ENCODE measurements at places on chromosomes 2 and 18.

DNA sequence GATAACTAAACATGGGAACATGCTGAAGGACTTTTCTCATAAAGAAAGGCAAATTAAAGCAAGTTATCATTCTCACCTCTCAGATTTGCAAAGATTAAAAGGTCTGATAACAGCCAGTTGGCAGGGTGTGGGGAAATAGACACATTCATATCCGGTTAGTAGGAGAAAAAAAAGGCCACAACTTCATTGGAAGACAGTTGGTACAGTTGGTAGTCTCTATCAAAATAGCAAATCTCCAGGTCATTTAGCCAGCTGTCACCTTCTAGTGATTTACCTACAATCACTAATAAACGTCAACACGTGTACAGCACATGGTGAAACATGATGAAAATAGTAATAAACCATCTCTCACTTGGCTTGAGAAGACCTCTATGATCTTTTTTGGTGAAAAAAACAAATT lies 16.6 kb downstream of the INPP5D start:
- DNase-seq: no peak

- no peak for DNase-seq
Observed at GRCh38 chr2:237883951-237884446, 24.6 kb downstream of the RAMP1 start.

- no peak for DNase-seq
Observed at GRCh38 chr2:138209009-138209408, 244.7 kb downstream of the HNMT start.

GRCh38 chr2:69456950-69457445 lies 19.8 kb upstream of the NFU1 start:
- no peak for DNase-seq

DNA sequence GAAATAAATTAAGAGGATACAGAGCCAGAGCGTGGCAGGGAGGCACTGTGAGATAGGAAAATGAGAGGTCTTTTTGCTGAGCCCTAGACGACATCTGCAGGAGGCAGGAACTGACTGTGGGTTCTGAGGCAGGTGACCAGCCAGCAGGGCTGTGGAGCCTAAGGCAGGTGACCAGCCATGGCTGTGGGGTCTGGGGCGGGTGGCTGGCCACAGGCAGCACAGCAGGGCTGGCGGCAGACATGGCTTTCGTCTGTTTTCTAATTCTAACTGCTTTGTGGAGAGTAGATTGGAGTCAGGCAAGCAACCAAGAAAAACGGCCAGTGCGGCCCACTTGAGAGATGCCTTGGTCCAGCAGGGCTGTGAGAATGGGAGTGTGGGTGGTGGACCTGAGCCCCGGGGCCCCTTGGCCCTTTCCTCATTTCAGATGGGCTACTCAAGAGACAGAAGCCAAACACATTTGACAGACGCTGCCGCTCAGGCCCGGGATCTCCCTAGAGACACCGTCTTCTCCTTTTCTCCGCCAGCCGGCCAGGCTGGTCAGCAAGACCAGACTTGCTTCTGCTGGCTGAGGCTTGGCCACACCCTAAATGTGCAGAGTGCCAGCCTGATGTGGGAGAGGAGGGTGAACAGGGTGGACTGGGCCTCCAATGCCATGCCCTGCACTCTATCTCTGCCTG lies 19.7 kb upstream of the GNAL start:
- DNase-seq: no peak

DNA sequence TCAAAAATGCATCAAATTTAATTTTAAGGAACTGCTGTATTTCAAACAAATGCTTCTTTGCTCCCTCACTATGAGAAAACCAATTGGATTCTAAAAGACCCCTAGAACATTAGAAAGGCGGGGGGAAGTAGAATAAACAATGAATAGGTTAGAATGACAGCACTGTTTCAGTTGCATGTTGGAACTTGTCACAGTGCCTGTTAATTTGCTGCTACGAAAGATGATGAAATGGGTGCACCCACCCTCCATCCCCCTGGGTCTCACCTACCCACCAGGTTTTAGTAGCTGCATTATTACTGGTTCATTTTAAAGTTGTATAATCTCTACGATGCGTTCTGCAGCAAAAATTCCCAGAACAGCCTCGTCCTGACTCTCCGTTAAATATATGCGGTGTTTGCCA lies 193.0 kb upstream of the COPS8 start:
- no peak for DNase-seq

- DNase-seq: no peak
Observed at GRCh38 chr2:53989210-53989862, 18.5 kb upstream of the PSME4 start.

GRCh38 chr2:137729305-137729704 lies 235.0 kb upstream of the HNMT start:
- DNase-seq: no peak

- DNase-seq: peak; percentile 13
Observed at GRCh38 chr18:74597034-74597661, 522 bp upstream of the ZNF407 start.

DNA sequence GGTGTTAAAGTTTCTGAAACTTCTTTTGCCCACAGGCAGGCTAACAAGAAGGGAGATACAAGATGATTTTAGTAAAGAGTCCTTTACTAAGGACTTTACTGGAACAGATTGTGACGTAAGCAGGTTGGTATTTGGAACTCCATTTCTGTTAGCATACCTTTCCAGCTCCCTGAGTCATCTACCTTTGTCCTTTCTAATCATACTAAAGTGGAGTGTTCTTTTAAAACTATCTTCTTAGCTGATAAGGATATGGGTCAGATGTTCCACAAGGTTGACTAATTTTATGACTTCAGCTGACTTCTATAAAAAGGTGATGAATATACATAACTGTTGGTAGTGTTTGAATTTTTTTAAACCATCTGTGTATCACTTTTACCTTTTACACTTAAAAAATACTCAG lies 21.1 kb downstream of the UGP2 start:
- DNase-seq: no peak

DNA sequence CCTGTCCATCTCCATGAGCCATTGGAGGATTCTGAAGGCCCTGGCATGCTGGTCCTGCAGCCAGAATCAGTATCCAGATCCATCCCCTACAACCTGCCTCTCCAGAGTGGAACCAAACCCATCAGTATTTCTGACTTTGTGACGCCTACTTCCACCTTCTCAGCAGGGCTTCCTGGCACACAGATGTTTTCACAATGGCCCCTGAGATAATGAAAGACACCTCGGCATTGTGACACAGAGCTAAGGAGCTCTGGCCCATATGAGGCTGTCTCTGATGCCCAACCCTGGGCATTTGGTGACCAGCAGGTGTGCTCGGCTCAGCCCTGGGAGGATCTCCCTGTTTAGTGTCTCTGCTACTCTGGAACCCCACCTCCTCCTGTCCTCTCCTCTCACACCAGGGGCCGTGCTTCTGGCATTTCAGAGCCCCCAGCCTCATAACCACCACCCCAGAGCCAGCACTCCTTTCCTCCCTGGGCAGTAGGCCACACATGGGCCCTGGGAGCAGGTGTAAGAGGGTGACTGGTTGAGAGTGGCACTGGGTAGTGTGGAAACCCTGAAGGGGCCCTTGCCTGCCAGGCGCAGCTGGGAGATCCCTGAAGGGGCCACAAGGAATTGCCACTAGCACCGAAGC lies 38.2 kb downstream of the FOSL2 start:
- no peak for DNase-seq

- no peak for DNase-seq
Observed at GRCh38 chr18:55228707-55229106, 269.4 kb upstream of the CCDC68 start.

DNA sequence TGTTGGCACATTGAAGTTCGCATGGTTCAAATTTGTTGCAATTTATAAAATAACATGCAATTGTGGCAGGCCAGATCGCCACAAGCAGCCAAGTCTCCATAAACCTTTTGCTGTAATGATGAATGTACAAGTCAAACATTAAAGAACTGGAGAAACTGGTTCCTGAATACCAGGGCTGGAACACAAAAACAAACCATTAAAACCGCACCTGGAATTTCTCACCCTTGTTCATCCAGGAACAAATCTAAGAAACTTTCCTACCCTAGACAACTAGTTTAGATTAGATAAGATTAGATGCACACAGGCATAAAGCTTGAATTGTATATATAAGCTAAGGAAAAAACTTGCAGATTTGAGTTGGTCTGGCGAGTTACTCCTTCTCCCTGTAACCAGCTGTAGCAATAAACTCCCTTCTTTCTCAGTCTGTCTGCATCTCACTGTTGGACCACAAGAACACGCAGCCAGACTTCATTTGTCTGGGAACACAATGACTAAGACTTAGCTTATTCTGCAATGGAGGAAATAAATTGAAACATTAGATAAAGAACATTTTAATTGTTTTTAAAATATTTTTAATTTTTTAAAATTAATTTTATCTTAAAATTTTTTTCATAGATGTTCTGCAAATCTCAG lies 1835.5 kb upstream of the LRRTM1 start:
- DNase-seq: no peak

- no peak for DNase-seq
Observed at GRCh38 chr2:211823886-211824479, 714.6 kb downstream of the ERBB4 start.

DNA sequence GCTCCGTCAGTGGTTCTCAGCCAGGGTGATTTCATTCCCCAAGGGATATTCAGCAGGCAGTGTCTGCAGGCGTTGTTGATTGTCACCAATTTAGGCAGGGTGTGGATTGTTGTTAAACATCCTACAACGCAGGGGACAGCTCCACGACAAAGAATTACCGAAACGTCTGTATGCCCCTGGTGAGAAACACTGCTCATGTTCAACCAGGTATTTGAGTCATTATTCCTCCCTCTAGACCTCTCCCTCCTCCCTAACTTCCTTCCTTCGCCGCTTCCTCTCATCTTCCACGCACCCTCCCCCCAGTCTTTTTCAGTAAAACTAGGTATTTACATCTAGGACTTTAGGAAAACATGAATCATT lies 50.8 kb downstream of the NCK2 start:
- DNase-seq: no peak

- DNase-seq: no peak
Observed at GRCh38 chr2:160836755-160837154, 323.5 kb upstream of the TANK start.

DNA sequence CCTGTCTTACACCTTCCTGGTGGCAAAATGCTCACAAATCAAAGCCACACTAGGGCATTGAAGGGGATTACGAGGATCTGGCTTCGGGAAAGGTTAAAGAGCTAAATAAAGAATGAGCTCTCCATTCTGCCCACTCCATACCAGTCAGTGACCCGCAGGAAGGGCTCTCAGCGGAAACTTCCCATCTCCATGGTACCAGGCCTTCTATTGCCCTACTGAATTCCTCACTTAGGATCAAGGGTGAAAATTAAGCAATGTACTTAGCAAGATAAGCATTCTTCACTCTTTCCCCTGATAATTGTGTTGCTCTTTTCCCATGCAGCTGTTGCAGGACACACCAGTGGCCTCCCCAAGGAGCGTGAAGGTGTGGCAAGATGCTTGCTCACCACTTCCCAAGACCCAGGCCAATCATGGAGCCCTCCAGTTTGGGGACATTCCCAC lies 75.6 kb upstream of the TTC39C start:
- DNase-seq: no peak

- no peak for DNase-seq
Observed at GRCh38 chr18:23204589-23205235, 69.4 kb downstream of the CABLES1 start.

DNA sequence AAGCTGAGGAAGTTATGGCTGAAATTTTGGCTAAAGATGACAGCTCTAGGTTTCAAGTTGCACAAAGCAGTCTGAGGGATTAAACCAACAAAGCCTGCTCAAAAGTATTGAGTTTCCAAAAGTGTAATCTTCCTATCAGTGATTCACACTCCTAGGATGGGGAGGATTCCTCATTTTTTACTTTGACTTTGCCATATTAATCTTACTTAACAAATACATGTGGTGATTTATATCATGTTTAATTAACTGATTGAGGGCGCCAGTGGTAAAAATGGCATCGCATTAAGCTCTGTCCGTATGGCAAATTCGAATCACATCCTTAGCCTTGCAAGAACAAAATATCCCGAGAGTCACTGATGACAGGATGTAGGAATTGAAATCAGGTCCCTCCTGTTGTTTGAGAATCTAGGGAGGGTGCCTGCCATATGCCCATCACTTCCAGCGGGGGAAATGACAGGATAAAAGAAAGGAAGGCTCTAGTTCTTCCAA lies 78.1 kb upstream of the ETAA1 start:
- DNase-seq: no peak

DNA sequence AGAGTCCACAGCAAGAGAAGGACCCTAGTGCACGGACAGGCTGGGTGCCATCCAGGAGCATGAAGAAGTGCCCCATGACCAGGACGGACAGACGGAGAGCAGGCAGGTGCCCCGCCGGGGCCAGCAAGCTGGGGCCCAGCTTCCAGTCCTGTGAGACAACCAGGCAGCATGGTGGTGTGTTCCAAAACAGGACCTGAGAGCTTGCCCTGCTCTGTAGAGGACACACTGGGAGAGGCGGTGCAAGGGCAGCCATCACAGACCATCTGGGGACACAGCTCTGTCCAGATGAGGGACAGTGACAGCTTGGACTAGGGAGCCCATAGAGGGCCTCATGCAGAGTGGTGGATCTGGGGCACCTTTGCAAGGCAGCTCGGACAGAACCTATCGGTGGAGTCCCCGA lies 279.8 kb downstream of the EIPR1 start:
- DNase-seq: no peak

DNA sequence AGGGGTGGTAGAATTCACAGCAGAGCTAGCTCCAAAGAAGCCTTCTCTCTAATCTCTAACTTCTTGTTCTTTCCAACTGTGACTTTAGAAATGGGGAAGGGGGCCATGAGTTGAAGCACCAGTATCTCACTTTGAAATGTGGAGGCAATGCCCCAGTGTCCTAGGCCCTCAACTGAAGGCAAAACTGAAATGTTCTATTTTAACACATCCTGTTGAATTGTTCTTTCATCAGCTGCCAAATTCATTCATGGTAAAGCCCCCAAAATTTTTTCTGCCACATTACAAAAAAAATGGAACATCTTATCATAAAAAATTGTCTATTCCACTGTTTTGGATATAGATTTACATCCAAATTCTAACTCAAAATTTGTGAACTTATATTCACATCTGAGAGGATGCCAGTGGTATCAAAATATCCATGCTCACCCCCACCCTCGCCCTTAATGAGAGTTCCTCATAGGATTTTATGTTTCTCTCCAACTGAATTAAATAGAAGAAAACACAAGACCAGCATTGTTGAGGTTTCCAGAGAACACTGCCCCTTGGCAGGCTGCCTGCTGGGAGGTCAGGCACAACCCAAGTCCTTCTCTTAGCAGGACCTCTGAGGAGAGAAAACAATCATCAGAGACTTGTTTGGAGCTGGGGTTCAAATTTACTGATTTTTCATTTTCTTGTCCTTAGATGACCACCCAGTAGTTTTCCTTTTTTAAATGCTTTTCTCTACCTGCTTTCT lies 147.4 kb upstream of the PGAP1 start:
- no peak for DNase-seq

GRCh38 chr2:197054437-197054836 lies 127.9 kb upstream of the PGAP1 start:
- no peak for DNase-seq

- no peak for DNase-seq
Observed at GRCh38 chr2:96669539-96670215, 27.1 kb downstream of the FER1L5 start.

- no peak for DNase-seq
Observed at GRCh38 chr18:23716966-23717365, 27.7 kb downstream of the LAMA3 start.

- DNase-seq: no peak
Observed at GRCh38 chr2:105801961-105802360, 57.2 kb downstream of the NCK2 start.
